ENCODE measurements at places on chromosomes 16 and 17.
A peak's percentile ranks its signal among the peaks of the same experiment; 100 is the strongest.

DNA sequence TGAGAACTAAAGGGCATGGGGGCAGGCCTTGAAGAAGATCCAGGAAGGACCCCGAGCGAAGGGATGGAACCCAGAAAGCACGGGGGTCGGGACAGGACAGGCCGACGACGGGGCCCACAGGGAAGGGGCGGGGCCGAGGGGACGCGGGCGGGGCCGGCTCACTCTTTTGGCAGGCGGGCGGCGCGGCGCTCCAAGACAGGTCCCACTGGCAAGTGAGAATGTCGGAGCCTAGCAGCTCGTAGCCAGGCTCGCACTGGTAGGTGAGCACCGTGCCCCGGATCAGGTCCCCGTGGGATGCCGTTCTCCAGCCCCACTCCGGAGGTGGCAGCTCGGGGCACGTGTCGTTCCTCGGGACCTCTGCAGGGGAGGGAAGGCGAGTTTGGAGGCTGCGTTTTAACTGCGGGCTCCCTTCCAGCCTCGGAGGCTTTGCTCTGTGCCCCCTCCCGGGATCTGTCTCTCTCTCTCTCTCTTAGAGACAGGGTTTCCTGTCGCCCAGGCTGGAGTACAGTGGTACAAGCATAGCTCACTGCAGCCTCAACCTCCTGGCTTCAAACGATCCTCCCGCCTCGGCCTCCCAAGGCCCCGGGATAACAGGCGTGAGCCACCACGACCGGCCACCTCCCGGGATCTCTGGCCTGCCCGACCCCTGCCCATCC lies 13.7 kb upstream of the CDIPT start:
- DNase-seq: no peak

- DNase-seq: no peak
Observed at GRCh38 chr16:18839555-18839954, 38.2 kb upstream of the ARL6IP1 start.

- no peak for DNase-seq
Observed at GRCh38 chr16:89120921-89121351, 27.3 kb downstream of the ACSF3 start.

DNA sequence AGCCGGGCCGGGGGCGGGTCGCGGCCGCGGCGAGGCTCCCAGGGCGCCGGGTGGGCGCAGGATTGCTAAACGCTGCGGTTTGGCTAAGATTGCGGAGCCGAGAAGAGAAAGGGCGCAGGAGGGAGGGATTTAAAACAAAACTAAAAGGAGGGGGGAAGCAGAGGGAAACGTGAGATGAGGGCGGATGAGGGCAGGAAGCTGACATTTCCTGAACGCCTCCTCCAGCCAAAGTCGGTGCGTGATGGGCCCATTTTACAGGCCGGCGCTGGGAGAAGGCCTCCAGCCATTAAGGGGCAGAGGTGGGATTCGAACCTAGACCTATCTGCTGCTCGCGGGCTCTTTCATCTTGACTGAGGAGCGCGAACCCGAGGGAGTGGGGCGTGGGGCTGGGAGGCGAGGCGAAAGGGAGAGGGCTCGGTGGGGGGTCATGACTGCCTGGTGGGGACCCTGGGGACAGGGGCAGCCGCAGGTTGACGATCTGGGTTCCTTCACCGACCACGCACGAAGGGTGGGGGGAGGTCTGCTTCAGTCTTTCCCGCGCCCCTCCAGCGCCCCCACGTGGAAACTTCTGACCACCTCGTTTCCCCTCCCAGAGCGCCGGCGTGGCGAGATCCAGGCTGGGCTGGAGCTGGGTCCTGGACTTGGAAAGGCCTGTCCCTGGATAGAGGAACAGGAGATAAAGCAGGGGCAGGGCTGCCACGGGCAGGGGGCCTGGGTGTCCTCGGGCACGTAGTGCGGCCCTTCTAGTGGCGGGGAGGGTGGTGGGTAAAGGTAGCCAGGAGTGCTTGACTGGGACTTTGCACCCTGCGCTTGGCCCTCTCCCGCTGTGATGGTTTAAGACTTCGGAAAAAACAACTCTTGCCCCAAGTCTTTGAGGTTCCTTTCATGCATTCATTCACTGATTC lies 3.8 kb upstream of the TAC4 start:
- peak; percentile 56 for DNase-seq

DNA sequence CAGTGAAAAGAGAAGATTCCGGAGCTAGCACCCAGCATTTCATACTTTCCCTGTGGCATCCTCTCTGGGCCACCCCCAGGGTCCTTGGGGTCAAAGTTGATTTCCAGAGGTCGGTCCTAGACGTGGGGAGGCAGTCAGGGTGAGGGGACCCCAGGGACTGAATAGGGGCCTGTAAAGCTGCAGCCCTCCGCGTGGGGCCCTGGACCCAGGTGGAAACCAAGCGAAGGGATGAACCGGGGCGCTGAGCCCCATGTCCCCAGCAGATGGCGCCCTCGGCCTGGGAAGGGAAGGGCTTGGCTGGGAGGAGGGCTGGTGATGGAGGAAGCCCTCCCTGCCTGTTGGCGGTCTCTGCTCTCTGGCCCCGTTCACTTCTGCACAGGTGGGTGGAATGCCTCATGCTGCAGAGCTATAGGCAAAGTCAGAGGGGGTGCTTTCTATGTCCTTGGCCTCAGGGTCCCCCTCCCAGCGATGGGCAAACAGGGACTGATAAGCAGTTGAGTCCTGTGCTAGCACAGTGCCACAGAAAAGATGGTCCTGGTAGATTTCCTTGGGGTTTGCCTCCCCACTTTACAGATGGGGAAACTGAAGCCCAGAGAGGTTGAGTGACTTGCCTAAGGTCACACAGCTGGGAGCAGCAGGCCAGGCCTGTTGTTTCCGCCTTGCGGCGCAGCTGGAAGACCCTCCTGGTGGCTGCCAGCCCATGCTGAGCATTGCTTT lies 163.4 kb upstream of the CIBAR2 start:
- DNase-seq: peak; percentile 29

- DNase-seq: no peak
Observed at GRCh38 chr17:55774846-55775271, 24.0 kb downstream of the PCTP start.
